Esophagus muscularis mucosa (tissue), 4 donors: ENCODE measurements at places on chromosomes 3 and 15. TPM values are rescaled to one million over a fixed set of nuclear protein-coding genes. Genes with fewer than 3 reads are reported as not detected.

GRCh38 chr3:152271501-152272236 lies 2.9 kb downstream of the MBNL1 start:
- DNase-seq: no peak

DNA sequence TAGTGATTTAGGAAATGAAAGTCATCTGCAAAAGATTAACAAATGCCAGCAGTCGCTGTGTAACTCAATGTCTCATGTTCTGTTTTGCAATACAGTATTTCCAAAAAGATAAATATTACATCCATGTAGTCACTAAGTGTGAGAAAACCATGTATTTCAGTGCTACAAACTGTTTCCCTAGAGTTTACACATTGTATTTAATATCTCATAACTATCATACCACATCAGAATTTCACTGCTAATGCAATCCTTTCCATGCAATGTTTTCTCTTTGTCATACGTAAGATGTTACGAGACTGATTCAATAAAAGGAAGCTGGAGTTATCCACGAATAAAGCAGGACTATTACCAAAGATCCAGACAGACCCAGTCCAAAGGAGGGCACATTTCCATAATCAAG lies 269.4 kb downstream of the GBE1 start:
- no peak for DNase-seq

Gene CILP
- total RNA-seq: 40.4 TPM

Gene EFL1
- 17.4 TPM for total RNA-seq

- DNase-seq: no peak
Measured at GRCh38 chr3:78165876-78166275, 1126.0 kb downstream of the ROBO2 start.

Gene GOLGA8J
- not detected for total RNA-seq

- no peak for DNase-seq
Measured at GRCh38 chr3:55329849-55330248, 157.3 kb downstream of the WNT5A start.

- no peak for DNase-seq
Measured at GRCh38 chr3:9678493-9678892, 25.1 kb upstream of the CPNE9 start.

GRCh38 chr3:104846270-104846669 lies 520.4 kb upstream of the ALCAM start:
- DNase-seq: no peak

DNA sequence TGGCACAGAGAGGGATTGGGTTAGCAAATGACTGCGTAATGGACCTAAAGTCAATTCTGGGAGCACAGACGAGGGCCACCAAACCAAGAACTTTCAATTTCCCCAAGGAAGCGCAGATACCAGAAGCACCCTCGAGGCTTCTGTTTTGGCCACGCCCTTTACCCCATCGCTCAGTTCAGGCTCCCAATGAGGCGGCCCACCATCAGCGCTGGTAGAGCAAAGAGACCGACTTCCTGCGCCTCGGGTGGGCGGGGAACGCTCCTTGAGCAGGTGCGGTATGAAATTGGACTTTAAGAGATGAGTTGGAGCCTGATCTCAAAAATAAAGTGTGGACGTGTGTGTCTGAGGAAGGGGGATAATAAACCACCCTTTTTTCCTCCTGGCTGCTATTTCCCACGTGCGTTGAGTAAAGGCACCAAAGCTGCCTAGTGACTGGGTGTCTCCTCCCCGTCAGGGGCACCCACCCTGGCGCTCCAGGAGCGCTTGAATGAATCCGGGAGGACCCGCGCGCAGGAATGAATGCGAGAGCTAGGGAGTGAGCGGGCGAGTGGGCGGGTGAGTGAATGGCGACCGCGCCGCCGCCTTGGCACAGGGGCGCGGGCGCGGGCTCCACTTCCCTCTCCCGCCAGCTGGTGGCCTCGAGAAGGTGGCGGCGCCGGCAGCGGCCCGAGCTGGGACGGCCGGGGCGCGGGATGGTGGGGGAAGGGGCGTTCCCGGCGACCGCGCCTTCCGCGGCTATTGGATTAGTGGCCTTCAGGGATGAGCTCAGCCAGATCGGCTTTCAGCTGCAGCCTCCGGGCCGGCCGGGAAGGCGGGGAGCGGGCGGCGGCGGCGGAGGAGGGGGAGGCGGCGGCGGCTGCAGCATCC lies at the start of gene SPSB4:
SPSB4 (plus strand) TSS at position 772 of the 867 bp plus-strand sequence. CDS start 14,758 bp downstream, outside the sequence.
- peak; percentile 90 for DNase-seq
